Activated CD4-positive, alpha-beta T cell treated with anti-CD3 and anti-CD28 coated beads, Interleukin-2, amount 50 U/mL, for 16 hours (primary cell): ENCODE measurements at places on chromosomes 13 and 19.

DNA sequence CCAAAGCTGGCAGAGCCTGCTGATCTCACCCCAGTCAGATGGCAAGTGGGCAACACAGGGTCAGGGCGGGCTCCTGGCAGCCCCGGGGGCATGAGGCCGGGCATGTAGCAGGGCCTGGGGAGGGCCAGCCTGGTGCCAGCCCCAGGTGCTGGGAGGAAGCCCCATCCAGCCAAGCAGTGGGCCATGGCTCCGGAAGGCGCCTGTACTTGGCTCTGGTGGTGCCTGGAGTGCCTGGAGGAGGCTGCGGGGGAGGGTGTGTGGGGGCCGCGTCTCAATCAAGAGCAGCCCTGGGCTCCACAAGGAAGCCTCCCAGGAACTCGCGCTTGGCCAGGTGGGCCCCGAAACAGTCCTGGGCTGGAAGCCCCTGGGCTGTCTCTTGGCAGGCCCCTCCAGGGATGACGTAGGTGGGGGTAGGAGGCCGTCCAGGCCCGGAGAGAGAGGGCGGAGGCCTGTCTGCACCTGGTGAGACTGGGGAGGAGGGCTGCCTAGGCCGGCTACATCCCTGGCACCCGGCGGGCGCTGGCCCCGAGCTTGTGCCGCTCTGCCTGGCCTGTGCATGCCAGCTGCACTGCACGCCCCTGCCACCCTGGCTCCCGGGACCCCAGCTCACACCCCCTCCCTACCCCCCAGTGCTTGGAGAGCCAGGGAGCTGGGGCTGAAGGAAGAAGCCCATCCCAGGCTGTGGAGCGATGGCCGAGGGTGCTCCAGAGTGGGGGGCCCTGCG is 45.9 kb downstream of the COMP start:
- no peak for DNase-seq

- DNase-seq: no peak
Measured at GRCh38 chr19:13665125-13665905, 99.0 kb upstream of the MRI1 start.

DNA sequence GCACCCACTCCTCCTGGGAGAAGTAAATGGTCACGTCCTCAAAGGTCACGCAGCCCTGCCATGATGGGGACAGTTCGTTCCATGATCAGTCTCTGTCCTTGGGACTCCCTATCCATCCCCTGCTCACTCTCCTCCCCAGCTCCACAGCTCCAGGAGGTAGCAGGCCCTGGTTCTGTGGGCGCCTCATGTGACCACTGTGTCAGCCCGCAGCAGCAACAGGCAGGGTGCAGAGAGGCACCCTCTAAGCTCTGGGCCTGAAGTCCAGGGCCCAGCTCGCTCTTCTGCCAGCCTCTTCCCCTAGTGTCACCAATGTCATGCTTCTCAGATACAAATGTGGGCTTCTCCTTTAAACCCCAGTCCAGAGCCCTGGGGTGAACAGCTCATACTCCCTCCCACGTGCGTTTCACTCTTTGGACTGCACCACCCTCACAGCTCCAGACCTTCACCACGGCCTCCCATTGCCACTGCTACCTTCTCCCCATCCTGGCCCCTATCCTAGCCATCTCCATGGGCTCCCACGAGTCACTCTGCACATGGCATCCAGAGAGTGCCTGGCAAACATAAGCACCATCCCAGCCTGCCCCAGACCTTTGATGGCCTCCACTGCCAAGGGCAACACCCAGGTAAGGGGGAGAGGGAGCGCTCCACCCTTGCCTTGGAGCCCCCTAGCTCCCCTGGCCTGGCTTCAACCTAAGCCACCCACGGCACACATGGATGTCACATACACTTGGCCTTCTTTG is 2.9 kb downstream of the ZNF792 start:
- DNase-seq: no peak

DNA sequence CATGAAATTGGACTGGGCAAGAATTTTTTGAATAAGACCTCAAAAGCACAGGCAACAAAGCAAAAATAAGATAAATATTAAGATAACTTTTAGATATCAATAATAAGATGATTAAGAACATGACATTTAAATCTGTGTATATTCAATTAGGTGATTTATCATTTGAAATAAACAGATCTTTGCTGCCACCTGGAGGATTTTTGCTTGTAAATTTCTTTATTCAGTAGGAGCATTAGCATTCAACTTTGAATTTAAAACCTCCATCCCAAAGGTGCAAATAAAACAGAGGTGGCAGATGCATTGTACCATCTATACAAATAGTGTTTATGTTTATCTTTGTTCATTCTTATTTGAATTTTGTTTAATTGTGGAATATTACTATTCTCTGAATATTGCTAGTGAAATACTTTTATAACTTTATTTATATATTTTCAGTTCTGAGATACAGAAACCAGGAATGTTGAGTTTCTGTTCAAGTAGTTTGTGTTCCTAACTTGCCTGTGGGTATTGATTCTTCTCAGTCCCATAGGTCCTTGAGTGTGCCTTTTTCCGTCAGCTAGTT is 20.9 kb downstream of the COG6 start:
- DNase-seq: peak; percentile 46

DNA sequence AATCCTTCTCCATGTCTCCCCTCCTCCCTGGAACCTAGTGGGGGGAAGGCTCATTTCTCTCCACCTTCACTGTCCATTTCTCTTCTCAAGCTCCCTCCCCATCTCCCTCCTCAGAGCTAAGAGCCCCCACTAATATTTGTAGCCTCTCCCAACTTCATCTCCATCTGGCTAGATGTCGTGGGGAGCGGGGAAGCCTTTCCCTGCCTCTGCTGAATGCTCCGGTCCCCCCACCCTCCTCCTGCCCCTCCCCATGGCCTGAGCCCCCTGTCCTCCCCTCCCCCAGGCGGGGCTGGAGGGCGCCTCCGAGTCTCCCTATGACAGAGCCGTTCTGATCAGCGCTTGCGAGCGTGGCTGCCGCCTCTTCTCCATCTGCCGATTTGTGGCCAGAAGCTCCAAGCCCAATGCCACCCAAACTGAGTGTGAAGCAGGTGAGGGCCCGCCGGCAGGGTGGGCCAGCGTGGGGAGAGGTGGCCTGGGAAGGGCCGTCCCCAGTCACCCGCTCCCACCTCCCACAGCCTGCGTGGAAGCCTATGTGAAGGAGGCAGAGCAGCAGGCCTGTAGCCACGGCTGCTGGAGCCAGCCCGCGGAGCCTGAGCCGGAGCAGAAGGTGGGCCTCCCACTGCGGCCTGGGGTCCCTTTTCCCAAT is 1.0 kb downstream of the TMEM59L start:
- no peak for DNase-seq

- DNase-seq: no peak
Measured at GRCh38 chr19:46471811-46472543, 614 bp upstream of the PNMA8A start.

GRCh38 chr13:66520511-66521355 is 709.4 kb downstream of the PCDH9 start:
- DNase-seq: no peak

DNA sequence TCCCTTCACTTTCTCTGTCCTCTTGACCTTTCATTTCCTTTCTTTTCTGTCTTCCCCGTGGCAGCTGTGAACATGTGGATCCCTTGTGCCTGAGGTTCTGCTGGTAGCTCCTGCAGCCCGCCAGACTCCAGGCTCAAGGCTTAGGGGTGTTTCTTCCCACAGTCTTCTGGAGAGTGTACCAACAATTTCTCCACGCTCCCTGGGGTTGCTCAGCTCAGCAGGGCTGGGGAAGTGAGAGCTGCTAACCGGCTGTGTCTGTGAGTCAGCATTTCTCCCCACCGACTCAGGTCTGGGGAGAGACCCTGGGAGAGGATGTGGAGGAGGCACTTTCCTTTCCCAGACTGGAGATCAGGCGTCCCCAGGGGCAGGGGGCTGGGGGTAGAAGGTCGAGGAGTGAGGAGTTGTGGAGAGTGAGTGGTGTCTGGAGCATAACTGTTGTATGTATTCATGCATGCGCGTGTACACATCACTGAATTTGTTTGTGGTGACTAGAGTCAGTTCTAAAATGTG is 193.6 kb downstream of the KCNRG start:
- no peak for DNase-seq

DNA sequence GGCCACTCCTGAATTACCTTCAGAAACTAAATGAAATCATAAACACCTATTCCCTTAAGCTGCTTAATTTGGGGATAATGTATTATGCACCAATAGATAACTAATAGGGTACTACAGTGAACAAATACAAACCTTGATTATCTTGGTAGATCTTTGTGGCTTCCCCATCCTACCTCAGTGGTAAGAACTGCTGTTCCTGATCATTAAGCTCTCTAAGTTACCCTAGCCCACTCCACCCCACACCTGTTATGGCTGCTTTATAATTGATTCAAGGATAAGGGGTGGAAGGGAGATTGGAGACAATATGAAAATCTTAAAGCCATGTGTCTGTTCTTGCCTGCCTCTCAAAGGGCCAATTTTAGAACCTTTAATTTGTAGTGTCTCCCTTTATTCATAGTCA is 121.2 kb downstream of the LMO7 start:
- no peak for DNase-seq

DNA sequence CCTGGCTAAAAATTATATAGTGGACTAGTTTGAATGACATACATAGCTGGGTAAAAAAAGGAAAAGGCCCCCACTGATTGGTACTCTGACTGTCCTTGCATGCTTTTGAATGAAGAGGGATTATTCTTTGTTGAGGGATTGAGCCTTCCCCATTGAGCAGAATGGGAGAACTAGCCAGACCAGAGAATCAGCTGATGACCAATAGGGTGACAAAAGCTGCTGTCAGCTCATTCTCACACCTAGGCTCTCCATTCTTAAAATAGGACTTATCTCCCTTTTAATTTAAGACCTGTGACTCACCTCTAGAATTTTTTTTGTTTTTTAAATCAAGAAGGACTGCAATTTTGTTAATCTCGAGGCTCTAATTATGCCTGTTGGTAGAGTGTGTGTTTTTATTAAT is 79.3 kb downstream of the CRYL1 start:
- no peak for DNase-seq

DNA sequence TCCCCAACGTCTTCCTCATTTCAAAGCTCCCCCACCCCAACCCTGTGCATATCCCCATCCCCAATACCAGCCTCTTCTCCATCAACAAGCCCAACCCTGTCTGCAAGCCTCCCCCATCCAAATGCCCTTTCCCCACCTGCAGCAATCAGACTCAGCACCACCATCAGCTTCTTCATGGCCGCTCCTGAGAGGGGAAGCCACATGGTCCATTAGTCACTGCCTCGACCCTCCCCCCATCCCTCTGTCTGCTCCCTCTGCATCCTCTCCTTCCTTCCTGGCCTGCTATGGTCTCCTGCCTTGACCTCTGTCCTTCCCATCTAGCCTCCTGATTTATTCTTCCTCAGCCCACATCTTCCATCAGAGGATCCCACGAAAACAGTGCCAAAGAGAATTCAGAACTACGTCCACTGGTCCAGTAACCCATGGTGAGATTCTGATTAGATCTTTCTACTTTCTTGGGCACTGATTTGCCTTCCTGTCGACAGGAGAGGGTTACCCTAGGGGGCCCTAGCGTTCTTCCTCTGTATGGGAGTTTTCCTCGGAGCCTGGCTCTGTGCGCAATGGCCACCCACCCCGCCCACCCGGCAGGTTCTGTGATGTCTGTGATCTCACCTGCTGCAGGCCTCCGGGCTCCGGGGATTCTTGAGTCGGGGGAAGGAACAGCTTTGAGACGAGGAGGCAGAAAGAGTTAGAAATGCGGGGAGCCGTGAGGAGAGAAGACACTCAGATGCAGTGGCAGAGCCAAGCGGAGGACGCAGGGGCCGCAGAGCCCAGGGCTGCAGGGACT is 1.3 kb downstream of the KLK6 start:
- DNase-seq: no peak

- no peak for DNase-seq
Measured at GRCh38 chr19:32624410-32624809, 43.4 kb downstream of the PDCD5 start.

DNA sequence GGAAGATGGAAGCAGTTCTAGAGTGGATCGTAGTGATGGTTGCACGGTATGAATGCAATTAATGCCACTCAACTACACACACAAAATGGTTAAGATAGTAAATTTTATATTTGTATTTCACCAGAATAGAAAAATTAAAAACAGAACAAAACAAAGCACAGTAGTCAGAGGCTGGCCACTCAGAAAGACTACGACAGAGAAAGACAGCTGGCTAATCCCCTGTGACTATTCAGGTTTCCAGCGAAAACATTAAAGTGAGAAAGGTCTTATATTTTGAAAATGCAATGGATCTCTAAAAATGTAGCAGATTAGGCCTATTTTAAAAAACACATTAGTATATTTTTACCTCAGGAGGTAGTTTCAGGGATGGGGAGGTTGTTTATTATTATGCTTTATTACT is 131.3 kb upstream of the POSTN start:
- no peak for DNase-seq

- no peak for DNase-seq
Measured at GRCh38 chr19:45878043-45878794, 7.7 kb downstream of the IRF2BP1 start.

- no peak for DNase-seq
Measured at GRCh38 chr13:113105032-113105920, at the start of gene F7. TSS of gene F7 (plus strand) at chr13:113105791. CDS start at chr13:113105842, 51 bp downstream.

GRCh38 chr13:62850331-62850730 is 1434.7 kb upstream of the PCDH20 start:
- DNase-seq: no peak

- peak; percentile 69 for DNase-seq
Measured at GRCh38 chr19:4576016-4576933, 16.8 kb upstream of the SEMA6B start.

- no peak for DNase-seq
Measured at GRCh38 chr19:35514282-35514809, 897 bp upstream of the DMKN start.

DNA sequence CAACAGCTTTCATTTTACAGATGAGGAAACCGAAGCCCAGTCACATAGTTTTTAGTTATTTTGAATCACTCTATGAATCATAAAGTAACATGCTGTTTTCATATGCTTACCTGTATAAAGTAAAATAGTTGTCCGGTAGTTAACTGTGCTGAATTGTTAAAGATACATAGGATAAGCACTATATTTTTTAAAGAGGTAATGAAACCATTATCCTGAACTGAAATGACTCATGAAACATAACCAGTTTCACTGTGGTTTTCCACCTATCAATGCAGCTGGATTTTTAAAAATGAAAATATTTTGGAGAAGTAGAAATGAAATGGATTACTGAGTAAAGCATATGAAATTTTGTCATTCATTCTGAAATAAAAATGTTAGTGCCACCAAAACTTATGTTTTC is 655.0 kb downstream of the OLFM4 start:
- DNase-seq: no peak

- no peak for DNase-seq
Measured at GRCh38 chr13:80116107-80116506, 224.8 kb downstream of the SPRY2 start.

GRCh38 chr19:18520848-18521691 is 800 bp downstream of the ELL start:
- no peak for DNase-seq

- DNase-seq: no peak
Measured at GRCh38 chr19:36244066-36244465, 29.2 kb downstream of the ZNF146 start.
